ENCODE measurements at places on chromosomes 3 and 15. TPM values are rescaled to one million over a fixed set of nuclear protein-coding genes. Genes with fewer than 3 reads are reported as not detected.

OR4F6 gene
- total RNA-seq = not detected

ESYT3 gene
- not detected for total RNA-seq

CLDN18 gene
- not detected for total RNA-seq

ABHD17C gene
- 10.6 TPM for total RNA-seq

RBP2 gene
- total RNA-seq = not detected

ZNF280D gene
- 19.3 TPM for total RNA-seq

PRR20G gene
- not detected for total RNA-seq

TMEM207 gene
- total RNA-seq = not detected

SMAD6 gene
- 43.7 TPM for total RNA-seq

SCAMP5 gene
- total RNA-seq = 0.83 TPM

MEGF11 gene
- not detected for total RNA-seq

RETNLB gene
- not detected for total RNA-seq

ANKRD63 gene
- not detected for total RNA-seq

CYP11A1 gene
- 0.81 TPM for total RNA-seq

SLC51A gene
- total RNA-seq = not detected

INSYN1 gene
- total RNA-seq = 5.6 TPM

IREB2 gene
- 19.6 TPM for total RNA-seq

RBPMS2 gene
- 0.24 TPM for total RNA-seq

TMEM212 gene
- not detected for total RNA-seq

HIGD2B gene
- not detected for total RNA-seq

NME9 gene
- 2.5 TPM for total RNA-seq

LDHAL6B gene
- total RNA-seq = not detected

LSAMP gene
- 7.9 TPM for total RNA-seq

AGBL1 gene
- total RNA-seq = not detected

CHRNB4 gene
- not detected for total RNA-seq

IGF2BP2 gene
- 27.5 TPM for total RNA-seq

FAM162A gene
- total RNA-seq = 44.6 TPM

CRABP1 gene
- total RNA-seq = not detected

ALDH1A2 gene
- 34.0 TPM for total RNA-seq

All from cardiac ventricle fibroblast (primary cell).